ENCODE measurements at places on chromosomes 4 and X. TPM values are rescaled to one million over a fixed set of nuclear protein-coding genes. Genes with fewer than 3 reads are reported as not detected.

GRCh38 chrX:151902813-151903591 is 9.7 kb upstream of the MAGEA4 start:
- no peak overlapping the region for H3K4me3 ChIP-seq
- no peak overlapping the region for H3K27ac ChIP-seq
- H3K4me1 ChIP-seq = no peaks in the 10 kb centered on the region
- H3K27me3 ChIP-seq = no peaks in the 10 kb centered on the region
- no peaks in the 10 kb centered on the region for H3K36me3 ChIP-seq

DNA sequence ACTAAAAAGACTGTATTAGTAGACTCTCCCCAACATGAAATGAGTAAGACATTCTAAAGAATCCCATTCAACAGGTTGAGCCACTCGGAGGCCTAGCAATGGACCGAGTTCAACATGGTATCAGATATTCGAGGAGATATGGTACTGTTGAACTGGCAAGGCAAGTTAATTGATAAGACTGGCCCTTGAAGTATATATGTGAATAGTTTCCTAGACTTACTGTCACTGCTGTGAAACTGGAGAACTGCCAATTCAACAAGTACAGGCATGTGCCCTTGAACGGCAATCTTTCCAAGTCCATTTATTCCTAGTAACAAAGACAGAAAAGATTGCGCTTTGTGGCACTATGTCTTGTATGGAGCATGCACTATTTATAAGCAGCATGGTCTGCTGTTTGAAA is 24.4 kb downstream of the FAT1 start:
- no peak overlapping the region for H3K27ac ChIP-seq
- H3K27me3 ChIP-seq = no peaks in the 10 kb centered on the region
- H3K36me3 ChIP-seq = no peaks in the 10 kb centered on the region
- H3K4me3 ChIP-seq = no peak overlapping the region
- DNase-seq = no peak

DNA sequence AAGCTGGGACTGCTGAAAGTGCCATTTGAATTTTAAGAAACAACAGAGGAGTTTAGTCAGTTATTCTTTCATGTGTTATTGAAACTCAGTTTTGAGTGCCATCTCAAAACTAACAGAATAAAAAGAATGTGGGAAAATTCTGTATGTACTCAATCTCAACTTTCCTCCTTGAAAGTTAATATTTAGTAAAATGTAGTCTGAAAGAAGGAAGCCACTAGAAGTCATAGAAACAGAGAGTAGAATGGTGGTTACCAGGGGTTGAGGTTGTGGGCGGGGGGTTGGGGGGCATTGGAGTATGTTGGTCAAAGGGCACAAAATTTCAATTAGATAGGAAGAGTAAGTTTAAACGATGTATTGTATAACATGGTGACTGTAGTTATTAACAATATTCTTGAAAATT is 628.3 kb upstream of the MAGEB2 start:
- H3K27ac ChIP-seq = no peak overlapping the region
- no peaks in the 10 kb centered on the region for H3K4me1 ChIP-seq
- no peaks in the 10 kb centered on the region for H3K27me3 ChIP-seq
- no peak for DNase-seq
- no peak overlapping the region for H3K4me3 ChIP-seq

Gene POLN
- total RNA-seq = 2.2 TPM

DNA sequence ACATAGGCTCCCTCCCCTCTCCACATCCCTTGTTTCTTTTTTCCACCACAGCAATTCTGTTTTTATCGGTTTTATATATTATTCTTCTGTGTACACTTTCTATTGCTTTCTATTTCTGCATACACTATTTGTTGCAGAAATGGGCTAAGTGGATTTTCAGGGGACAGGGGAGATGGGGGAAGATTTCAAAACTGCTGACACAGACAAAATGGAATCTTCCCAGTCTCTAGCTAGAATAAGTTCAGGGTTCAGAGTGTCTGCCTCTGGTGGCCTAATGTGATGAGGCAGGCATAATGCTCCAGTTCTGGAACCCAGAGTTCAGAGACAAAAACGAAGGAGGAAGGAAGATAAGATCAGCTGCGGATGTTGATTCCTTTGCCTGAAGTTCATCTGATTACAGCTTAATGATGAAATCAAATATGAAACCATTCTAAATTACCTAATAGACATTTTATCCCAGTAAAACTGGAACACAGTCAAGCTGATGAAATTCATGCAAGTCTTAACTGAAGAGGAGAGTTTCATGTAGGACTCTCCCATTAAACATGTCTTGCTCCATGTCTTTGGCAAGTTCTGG is 447.1 kb downstream of the AFF2 start:
- no peaks in the 10 kb centered on the region for H3K36me3 ChIP-seq
- no peak overlapping the region for H3K27ac ChIP-seq

Gene CSAG3
- total RNA-seq = not detected

GRCh38 chr4:4750187-4750586 is 109.3 kb upstream of the MSX1 start:
- H3K36me3 ChIP-seq = no peaks in the 10 kb centered on the region
- peaks cover 6% of the 10 kb centered on the region for H3K27me3 ChIP-seq
- H3K27ac ChIP-seq = no peak overlapping the region
- DNase-seq = no peak
- H3K4me3 ChIP-seq = no peak overlapping the region
- H3K4me1 ChIP-seq = no peaks in the 10 kb centered on the region

DNA sequence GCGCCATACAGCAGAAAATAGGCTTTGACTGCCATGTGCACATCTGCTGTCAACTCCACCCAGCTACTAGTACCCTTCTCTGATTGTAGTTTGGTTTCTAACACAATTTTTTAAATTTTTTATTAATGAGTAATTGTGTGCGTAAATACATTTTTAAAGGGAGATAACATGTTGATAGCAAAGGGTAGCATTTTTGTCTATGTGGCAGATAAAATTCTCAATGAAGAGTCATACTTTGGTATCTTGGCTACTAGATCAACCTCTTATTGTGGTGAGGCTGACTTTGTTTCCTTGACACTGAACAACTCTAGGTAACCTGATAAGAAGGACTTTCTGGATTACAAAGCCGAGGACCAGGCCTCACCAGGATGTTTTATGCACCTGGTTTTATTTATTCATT is 9.5 kb downstream of the ADH4 start:
- no peaks in the 10 kb centered on the region for H3K4me1 ChIP-seq
- no peak for DNase-seq
- no peaks in the 10 kb centered on the region for H3K36me3 ChIP-seq
- no peaks in the 10 kb centered on the region for H3K27me3 ChIP-seq
- H3K4me3 ChIP-seq = no peak overlapping the region
- H3K27ac ChIP-seq = no peak overlapping the region
